ENCODE measurements at places on chromosomes 11 and 22.

DNA sequence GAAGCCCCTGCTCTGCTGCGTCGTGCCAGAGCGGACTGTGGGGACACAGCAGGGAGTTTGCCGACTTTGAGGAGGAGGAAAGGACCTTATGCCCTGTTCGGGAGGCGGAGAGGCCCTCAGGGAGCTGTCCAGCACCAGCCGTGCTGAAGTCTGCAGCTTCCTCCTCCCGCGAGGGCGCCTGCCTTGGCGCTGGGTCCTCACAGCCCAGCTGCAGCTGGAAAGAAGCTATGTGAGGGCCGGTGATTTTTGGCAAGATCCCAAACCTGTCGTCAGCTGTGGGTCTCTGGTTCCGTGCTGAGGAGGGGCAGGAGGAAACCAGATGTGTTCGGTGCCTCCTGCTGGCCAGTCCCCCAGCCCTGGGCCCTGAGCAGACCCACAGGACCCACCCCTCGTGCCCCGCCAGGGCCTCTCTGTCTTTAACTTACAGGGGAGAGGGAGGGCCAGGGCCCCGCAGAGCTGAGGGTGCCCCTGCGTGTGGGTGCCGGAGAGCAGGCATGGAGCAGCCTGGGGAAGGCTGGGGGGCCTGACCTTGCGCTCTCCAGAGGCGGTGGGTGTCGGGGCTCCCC, 12.0 kb downstream of the BRSK2 start:
- peak; percentile 49 for DNase-seq

DNA sequence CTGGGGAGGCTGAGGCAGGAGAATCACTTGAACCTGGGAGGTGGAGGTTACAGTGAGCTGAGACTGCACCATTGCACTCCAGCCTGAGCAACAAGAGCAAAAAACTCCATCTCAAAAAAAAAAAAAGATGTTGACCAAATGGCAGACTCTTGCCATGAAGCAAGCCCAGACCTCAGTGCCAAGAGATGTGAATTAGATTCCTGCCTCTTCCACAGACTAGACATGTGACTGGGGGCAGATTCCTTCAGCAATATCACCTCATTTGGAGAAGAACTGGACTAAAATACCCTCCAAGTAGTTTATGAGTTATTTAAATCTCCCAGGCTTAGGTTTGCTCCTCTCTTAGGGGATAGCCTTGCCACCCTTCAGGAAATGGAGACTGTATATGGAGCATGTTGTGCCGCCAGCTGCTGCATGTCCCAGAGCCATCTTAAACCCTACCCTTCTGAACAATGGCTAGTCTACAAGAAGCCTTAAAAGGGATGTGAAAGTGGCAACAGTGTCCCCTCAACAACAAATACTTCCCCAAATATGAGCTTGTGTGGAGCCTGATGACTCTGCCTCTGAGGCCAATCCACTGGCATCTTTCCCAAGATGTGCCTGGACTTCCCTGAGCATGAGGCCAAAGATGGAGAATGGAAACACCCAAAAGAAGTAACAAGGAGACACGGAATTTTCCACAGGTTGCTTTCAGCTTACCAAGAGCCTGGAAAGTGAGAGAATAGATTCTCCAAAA, 763 bp upstream of the MS4A7 start:
- no peak for DNase-seq

GRCh38 chr11:92501066-92501739, 276.6 kb downstream of the FAT3 start:
- no peak for DNase-seq

GRCh38 chr11:112185883-112186282, 10.6 kb downstream of the BCO2 start:
- no peak for DNase-seq

- DNase-seq = no peak
Measured at GRCh38 chr11:61353131-61354067, 8.3 kb downstream of the CYB561A3 start.

GRCh38 chr11:61072316-61073109, 29.8 kb upstream of the CD5 start:
- no peak for DNase-seq

- DNase-seq = no peak
Measured at GRCh38 chr11:22927793-22928192, 67.5 kb upstream of the CCDC179 start.

DNA sequence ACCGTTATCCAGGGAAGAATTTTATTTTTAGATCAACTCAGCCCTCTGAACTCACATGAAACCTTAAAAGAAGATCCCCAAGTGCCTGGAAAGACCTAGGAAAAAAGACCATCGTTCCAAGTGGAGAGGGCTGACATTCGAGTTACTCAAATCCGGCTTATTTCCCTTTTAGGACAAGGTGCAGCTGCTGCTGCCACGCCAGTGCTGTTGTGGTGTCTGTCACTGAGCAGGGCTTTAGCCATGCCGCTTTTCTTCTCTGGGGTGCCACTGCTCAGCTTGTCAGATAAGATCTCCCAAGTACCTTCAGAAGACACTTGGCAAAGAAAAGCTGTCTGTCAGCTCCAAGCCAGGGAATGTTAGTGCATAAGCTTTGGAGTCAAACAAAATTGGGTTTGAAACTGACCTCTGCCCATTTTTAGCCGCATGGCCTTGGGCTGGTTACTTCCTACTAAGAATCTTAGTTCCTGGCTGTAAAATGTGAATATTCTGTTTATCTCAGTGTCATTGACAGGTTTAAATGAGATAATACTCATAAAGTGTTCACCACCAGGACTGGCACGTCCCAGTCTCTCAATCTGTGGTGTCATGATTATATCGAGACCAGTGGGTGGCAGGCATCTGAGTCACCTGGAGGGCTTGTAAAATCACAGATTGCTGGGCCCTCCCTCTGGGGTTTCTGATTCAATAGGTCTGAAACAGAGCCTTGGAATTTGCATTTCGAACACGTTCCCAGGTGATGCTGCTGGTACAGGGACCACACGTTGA, 117.5 kb downstream of the PKNOX2 start:
- DNase-seq = peak; percentile 35

DNA sequence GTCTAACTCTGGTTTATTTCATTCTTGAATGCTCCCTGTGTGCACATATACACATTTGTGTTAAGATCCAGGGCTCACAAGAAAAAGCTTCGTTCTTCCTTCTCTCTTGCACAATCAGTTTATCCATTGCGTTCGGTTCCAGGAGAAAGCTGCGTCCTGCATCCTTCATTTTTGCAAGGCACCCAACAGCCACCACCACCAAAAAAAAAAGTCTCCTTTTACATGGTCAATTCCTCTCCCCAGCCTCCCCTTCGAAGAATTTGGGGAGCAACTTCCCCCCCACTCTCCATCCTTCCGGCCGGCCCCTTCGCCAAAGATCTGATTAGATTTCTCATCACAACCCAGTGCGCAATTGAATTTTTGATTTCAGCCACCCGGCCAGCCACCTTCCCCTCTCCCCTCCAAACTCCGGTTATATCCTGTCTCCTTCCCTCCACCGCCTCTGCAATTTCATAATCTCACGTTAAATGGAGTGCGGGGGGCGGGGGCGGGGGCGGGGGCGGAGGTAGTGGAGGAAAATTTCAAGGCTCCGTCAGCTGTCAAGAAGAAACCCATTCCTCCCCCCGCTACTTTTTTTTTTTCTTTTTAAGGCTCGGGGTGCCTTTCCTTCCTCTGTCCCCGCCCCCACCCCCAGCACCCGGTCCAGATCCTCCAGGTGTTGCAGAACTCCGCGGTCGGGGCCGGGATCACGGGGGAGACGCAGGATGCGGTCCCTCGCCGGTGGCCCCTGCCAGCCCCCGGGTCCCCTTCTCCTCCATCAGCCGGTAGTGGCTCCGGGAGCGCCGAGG, 1166.5 kb downstream of the LRRC4C start:
- DNase-seq = no peak

DNA sequence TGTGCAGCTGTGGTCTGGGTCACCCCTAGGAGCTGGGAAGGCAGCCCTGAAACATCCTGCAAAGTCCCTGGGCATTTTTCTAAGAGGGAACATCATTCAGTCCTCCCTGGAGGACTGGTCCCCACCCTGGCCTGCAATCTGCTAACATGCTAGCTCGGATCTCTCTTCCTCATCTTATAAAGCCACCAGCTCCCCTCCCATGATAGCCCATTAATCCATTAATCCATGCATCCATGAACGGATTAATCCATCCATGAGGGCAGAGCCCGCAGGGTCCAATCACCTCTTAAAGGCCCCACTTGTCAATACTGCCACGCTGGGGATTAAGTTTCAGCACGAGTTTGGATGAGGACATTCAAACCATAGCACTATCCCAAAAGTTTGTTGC, 12.1 kb downstream of the PRG3 start:
- DNase-seq = no peak

- no peak for DNase-seq
Measured at GRCh38 chr11:114820621-114821020, 142.3 kb downstream of the NXPE2 start.

DNA sequence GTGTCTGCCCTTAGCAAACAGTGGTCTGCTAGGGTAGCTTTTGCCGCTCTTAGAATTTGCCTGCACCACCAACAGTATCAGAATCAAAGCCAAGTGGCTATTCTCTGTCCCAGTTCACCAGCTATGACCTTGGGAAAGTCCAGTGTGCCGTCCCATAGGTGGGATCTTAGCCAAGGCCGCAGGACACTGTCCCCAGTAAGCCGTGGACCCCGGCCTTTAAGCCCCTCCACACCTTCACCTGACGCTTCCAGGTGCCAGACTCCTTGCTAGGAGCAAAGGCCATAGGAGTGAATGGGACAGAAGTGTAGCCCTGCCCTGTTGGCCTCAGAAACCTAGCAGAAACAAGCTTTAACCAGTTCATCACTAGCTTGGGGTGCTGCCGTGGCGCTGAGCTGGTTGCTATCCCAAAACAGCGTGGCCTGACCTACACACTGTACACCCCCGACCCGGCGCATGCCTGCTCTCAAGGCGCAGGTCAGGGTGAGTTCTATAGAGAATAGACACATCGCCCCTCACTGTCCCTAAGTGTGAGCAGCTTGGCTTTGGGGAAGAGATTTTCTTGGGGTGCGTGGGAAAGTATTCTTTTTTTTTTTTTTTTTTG, 4.5 kb downstream of the FADD start:
- no peak for DNase-seq

GRCh38 chr22:19880786-19881569, 26.3 kb upstream of the GNB1L start:
- DNase-seq = peak; percentile 88

- DNase-seq = peak; percentile 79
Measured at GRCh38 chr11:13207665-13208594, 69.7 kb upstream of the BMAL1 start.

DNA sequence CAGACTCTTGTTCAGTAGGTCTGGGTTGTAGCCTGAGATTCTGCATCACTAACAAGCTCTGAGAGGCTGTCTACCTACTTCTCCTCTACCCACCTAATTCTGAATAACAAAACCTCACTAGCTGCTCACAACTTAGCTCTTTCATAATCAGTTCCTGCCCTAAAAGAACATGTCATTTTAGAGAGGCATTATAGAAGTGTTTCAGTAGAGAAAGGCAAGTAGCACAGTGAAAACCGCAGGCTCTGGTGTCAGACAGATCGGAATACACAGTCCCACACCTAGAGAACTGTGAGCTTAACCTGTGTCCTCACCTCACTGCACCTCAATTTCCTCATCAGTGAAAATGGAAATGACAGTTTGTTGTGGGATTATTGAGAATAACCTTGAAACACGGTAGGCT, 1337.6 kb upstream of the TENM4 start:
- DNase-seq = no peak

- no peak for DNase-seq
Measured at GRCh38 chr22:19368876-19369275, 62.7 kb downstream of the HIRA start.

DNA sequence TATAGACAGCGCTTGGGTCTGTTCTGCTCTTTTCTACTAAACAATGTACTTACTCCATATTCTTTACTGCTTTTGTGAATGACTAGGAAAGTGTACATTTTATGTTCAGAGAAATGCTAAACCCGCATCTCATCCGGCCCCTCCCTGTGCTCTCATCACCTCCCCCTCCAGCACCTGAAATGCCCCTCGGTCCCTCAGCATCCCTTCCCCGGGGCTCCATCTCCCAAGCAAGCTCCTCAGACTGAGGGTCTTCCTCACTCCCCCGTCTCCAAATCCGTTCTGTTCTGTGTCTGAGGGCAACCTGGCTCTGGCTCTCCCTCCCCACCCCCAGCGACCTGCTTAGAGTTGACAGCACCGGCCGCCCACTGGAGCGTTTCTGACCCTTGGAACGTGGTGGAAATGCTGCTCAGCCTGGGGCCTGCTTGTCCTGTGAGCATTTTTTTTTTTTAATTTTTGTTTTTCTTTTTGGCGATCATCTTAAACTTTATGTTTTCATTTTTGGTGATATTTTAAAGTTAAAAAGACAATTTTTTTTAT, 1.4 kb downstream of the SELENOO start:
- DNase-seq = no peak

- DNase-seq = no peak
Measured at GRCh38 chr11:33889296-33889695, 2.6 kb downstream of the LMO2 start.

DNA sequence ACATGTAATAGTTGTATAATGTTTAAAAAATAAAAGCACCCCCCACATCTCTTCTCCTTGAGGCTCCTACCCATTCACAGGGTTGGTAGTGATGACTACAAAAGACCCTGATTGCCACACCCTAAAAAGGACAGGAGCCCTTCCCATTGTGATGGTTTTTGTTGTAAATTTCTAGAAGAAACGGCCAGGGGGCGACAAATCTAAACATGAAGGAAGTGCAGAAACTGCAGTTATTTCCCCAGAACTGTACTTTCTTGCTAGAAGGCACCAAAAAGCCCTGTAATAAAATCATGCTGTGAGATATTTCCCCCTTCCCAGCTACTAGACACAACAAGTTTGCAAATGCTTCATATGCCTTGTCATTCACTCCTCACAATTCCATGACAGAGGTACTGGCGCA, 10.8 kb downstream of the PRR5L start:
- peak; percentile 32 for DNase-seq

GRCh38 chr11:10385696-10386095, 69.4 kb upstream of the AMPD3 start:
- no peak for DNase-seq

- DNase-seq = no peak
Measured at GRCh38 chr11:117872975-117873827, 3.3 kb downstream of the FXYD6 start.

GRCh38 chr22:45548991-45549761, 46.5 kb downstream of the FBLN1 start:
- DNase-seq = peak; percentile 91

DNA sequence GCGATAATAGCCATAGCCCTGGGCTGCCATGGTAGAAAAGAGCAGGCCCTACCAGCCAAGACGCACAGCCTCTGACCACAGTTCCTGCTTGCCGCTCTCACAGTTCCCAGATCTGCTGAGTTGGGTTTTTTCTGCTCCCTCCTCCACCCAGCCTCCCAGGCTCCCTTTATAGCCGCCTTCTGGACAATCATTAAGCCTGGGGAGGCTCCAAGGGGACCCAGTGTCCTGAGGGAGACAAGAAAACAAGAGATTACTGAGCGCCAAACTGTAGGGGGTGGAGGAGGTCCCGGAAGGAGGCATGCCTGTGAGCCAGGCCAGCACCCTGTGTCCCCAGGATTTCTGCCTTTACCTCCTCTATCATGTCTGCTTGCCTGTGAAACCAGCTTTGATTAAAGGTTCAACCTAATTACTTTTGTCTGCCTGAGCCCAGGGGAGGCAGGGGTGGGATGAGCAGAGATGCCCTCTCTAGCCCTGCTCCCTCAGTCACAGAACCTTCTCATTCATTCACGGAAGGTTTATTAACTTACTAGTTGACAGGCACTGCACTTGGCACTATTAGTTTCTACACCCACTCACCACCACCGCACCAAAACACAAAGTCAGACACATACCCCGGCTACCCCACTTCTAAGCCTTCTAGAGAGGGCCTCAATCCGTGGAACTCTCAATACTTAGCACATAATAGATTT, 1.2 kb downstream of the SLC37A4 start:
- DNase-seq = no peak
